Ascending aorta (tissue), 2 donors: ENCODE measurements at places on chromosomes 4 and X. TPM values are rescaled to one million over a fixed set of nuclear protein-coding genes. Genes with fewer than 3 reads are reported as not detected.

DNA sequence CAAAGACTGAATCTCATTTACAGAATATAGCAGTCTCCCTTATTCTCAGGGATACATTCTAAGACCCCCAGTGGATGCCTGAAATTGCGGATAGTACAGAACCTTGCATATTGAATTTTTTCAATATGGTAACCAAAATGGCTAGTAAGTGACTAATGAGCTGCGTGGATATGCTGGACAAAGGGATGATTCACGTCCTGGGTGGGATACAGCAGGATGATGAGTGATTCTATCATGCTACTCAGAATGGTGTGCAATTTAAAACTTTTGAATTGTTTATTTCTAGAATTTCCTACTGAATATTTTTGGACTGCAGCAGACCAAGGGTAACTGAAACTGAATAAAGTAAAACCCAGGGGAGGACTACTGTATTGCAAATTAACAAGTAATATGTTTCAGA is 66.7 kb downstream of the STAG2 start:
- no peak for DNase-seq
- H3K36me3 ChIP-seq, result no peaks in the 10 kb centered on the region
- H3K4me3 ChIP-seq, result no peak overlapping the region
- no peaks in the 10 kb centered on the region for H3K4me1 ChIP-seq

- H3K4me3 ChIP-seq, result no peak overlapping the region
- no peaks in the 10 kb centered on the region for H3K36me3 ChIP-seq
- H3K27me3 ChIP-seq, result no peaks in the 10 kb centered on the region
- H3K27ac ChIP-seq, result no peak overlapping the region
- no peaks in the 10 kb centered on the region for H3K4me1 ChIP-seq
- DNase-seq, result no peak
Measured at GRCh38 chr4:91373546-91373945, 930.2 kb upstream of the GRID2 start.

- H3K4me1 ChIP-seq, result peaks cover 5% of the 10 kb centered on the region
- no peak overlapping the region for H3K4me3 ChIP-seq
- no peaks in the 10 kb centered on the region for H3K36me3 ChIP-seq
- H3K27ac ChIP-seq, result no peak overlapping the region
- no peak for DNase-seq
- H3K27me3 ChIP-seq, result no peaks in the 10 kb centered on the region
Measured at GRCh38 chrX:130176354-130176776, 4.6 kb downstream of the RAB33A start.

DNA sequence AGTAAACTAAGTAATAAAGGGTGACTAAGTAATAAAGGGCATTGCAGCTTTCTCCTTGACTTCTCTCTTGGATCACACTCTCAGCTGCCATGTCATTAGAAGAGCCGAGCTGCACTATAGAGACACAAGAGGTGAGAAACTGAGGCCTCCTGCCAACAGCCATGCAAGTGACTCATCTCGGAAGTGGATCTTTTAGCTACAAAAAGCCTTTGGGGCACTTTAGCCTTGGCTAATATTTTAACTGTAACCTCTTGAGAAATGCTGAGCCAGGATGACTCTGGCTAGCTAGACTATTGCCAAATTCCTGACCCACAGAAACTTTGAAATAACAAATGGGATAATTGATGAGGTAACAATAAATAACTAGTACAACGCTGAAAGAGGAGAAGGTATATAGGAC is 1.5 kb upstream of the NEIL3 start:
- H3K4me3 ChIP-seq, result no peak overlapping the region
- H3K27me3 ChIP-seq, result no peaks in the 10 kb centered on the region
- no peak overlapping the region for H3K27ac ChIP-seq
- H3K4me1 ChIP-seq, result no peaks in the 10 kb centered on the region
- no peak for DNase-seq

DNA sequence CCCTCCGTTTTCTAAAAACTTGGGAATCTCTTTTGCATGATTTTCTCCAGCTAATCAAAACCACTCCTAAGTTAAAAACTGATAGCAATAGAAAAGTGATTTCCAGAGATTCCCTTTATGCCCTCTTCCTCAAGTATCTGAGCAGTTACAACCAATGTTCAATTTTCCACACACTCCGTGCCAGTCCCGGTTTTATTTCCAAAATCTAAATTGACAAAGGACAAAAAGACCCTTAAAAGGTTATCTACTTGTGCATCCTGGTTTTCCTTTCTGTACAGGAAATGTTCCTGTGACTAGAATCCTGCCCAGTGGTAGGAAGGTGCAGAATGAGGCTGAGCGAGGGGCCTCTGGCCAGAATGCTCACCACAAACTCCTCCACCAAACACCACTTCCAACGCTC is 1.3 kb downstream of the SFRP2 start:
- no peak overlapping the region for H3K27ac ChIP-seq
- H3K4me3 ChIP-seq, result no peak overlapping the region
- no peak for DNase-seq
- H3K4me1 ChIP-seq, result peaks cover 6% of the 10 kb centered on the region
- H3K27me3 ChIP-seq, result peaks cover 28% of the 10 kb centered on the region

DNA sequence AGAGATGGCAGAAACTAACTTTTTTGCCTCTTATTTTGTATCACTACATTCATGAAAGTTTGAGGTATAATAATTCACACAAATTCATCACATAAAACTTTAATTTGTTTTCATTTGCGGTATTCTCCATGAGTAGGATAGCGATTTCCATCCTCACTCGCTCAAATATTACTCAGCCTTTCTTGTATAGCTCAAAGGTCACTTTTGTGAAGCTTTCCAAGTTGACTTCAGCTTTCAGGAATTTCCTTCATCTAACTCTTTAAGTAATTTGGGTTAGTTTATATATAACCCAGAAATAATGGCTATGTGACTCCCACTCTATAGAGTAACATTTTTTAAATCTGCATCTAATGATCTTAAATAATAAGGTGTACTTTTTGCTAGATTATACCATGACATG is 314.4 kb downstream of the IL1RAPL1 start:
- no peak for DNase-seq
- H3K4me3 ChIP-seq, result no peak overlapping the region
- no peaks in the 10 kb centered on the region for H3K4me1 ChIP-seq
- no peaks in the 10 kb centered on the region for H3K27me3 ChIP-seq

Gene HDX
- total RNA-seq, result 5.3 TPM

GRCh38 chr4:136863756-136864155 is 668.5 kb downstream of the PCDH18 start:
- no peak overlapping the region for H3K4me3 ChIP-seq
- no peaks in the 10 kb centered on the region for H3K4me1 ChIP-seq
- no peak for DNase-seq

Gene PRRG3
- total RNA-seq, result not detected
